ENCODE measurements at places on chromosomes 11 and 22.

- DNase-seq: no peak
Measured at GRCh38 chr11:125170001-125170509, 5.5 kb downstream of the PKNOX2 start.

DNA sequence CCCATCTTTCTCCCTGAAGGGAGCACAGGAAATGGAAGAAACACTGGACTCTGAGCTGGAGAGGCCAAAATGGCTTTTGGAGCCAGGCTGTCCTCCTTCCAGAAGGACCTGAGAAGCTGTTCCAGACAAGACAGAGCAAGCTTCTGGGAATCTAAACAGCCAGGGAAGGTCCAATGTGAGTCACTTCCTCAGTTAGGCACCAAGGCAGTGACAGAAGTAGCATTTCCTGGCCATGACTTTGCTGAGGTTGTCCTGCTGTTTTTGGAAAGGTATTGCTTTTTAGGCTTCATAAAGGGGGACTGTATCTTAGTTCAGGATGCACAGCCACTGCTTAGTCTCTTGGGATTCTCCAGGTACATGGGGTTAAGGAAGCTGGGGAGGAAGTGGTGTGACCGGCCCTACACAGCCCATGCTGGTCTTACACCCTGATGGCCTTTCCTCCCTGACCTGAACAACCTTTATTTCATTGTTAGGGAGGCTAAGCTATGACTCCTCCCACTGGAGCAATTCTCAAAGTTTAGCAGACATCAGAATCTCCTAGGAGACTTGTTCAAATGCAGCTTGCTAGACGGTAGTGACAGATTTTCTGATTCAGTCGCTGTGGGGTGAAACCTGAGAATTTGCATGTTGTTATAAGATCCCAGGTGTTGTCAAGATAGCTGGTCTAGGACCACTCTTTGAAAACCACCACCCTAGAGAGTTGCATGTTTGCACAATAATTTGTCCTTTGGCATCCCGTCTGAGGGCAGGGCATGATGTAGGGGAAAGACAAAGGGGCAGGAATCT, 6.8 kb upstream of the INSC start:
- no peak for DNase-seq

- no peak for DNase-seq
Measured at GRCh38 chr22:26642465-26643417, 14.6 kb upstream of the MIAT start.

- no peak for DNase-seq
Measured at GRCh38 chr11:84899740-84900139, 727.4 kb downstream of the DLG2 start.

DNA sequence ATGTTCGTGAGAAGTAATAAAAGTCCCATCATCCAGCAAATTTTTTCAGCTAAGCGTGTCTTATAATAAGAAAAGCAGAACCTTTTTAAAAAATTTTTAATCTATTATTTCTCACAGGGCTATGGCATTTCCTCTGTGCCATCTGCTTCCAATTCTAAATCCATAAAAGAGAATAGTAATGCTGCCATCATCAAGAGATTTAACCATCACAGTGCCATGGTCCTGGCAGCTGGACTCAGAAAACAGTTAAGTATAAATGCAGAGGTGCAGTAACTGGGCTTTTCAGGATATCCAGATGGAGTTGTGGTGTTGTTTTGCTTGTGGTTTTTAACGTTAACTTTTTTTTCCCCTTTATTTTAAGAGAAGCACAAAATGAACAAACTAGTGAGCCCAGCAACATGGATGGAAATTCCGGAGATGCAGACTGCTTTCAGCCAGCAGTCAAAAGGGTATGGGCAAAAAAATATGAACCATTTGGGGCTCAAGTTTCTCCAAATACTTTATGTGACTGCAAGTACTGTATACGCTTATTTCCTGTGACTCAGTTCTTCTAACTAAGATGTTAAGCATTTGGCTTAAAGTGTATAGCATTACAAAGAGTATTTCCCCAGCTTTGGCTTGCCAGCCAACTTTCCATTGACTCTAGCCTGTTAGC, 25.2 kb downstream of the GTF2H1 start:
- DNase-seq: no peak

GRCh38 chr22:29115682-29116288, 43.0 kb downstream of the KREMEN1 start:
- no peak for DNase-seq

DNA sequence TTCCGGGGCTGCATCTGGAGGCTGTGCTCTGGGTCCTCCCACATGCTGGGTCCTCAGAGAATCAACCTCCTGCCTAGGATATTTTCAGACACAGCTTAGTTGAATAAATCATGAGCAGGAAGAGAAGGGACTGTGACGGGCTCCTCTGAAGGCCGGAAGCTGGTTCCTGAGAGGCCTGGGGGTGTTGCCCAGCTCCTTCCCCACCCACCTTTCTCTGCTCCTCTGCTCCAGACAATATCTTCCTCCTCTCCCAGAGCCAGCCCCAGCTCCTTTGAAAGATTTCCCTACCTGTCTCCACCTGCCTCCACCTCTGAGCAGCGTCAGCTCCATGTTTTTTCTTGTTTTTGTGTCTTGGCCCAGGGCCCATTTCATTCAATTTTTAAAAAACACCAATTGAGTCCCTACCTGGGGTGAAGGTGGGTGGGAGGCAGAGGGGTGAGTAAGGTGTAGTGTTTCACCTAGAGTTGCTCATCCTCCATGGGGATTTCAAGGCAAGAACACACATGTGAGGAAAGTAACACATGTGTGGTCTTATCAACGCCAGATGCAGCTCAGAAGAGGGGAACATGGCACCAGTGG, 24.8 kb upstream of the THY1 start:
- DNase-seq: no peak

DNA sequence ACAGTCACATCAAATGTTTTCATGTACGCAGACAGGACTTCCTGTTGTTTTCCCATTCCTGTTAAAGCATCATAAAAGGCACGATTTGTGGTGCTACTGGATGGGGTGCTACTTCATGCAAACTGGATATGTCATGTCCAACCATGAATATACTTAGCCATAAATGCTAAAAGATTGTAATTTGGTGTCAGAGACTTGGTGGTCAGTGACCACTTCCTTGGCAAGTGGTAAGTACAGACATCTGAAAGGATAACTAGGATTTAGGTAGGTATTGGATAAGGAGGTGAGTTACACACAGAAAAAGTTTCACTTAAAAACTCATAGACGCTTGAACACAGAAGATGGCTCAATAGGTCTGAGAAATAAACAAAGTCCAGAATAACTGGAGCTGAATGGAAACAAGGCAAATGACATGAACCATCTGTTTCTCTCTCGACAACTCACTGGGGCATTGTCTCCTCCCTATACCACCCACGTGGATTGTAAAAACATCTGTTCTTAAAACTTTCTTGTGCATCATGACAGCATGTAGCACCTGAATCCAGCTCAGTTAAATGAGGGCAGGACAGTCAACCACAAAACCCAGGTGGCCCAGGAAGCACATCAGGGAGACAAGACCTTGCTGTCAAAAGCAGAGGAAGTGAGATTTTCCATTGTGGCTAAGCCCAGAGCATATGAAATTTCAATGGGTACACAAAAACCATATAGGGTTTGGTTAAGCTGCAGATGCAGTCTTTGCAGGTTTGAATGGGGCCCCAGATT, 22.1 kb upstream of the IGLL5 start:
- DNase-seq: no peak

GRCh38 chr11:100562128-100562527, 125.0 kb upstream of the ARHGAP42 start:
- DNase-seq: no peak

- DNase-seq: no peak
Measured at GRCh38 chr11:93249459-93250220, 51.8 kb upstream of the SLC36A4 start.

- DNase-seq: no peak
Measured at GRCh38 chr11:105032495-105032894, 2.4 kb downstream of the CASP1 start.

- no peak for DNase-seq
Measured at GRCh38 chr22:46256358-46256958, 6.4 kb upstream of the CDPF1 start.

- DNase-seq: no peak
Measured at GRCh38 chr11:46291441-46292150, 14.1 kb downstream of the CREB3L1 start.

- DNase-seq: no peak
Measured at GRCh38 chr11:86934926-86935579, 20.1 kb downstream of the FZD4 start.

GRCh38 chr11:102729849-102730815, 5.4 kb upstream of the MMP8 start:
- no peak for DNase-seq

GRCh38 chr22:29702000-29702930, 17.5 kb upstream of the CABP7 start:
- DNase-seq: no peak

DNA sequence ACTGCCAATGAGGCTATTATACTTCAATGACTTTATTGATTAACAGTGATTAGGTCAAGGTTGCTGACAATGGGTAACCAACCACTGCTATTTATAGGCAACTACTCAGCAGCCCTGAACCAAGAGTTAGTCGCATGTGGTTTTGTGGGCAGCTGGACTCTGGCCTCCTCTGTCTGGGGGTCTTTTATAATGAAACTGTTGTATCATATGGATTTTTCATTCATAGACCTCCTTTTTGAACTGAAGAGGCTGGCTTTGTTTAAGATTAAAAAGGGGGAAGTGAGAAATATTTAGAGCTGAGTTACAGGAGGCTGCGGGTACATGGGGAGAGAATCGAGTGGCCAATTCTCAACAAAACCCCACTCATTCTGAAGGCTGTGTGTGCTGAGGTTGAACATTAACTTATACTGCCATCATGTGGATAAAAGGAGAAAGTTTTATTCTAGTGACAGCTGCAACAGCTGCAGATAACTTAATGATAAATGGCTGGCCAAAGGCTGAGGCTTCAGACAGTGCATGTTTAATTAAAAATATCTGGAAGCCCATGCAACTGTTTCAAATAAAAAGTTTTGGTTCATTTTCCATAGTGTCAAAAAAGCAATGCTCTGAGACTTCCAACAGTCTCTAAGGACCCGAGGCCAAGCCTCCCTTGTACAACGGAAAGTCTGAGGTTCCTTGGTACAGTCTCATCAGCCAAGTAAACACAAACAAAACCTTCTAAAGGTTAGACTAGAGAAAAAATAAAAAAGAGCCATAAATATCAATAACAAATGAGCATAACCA, 682.6 kb downstream of the KCNA4 start:
- no peak for DNase-seq

DNA sequence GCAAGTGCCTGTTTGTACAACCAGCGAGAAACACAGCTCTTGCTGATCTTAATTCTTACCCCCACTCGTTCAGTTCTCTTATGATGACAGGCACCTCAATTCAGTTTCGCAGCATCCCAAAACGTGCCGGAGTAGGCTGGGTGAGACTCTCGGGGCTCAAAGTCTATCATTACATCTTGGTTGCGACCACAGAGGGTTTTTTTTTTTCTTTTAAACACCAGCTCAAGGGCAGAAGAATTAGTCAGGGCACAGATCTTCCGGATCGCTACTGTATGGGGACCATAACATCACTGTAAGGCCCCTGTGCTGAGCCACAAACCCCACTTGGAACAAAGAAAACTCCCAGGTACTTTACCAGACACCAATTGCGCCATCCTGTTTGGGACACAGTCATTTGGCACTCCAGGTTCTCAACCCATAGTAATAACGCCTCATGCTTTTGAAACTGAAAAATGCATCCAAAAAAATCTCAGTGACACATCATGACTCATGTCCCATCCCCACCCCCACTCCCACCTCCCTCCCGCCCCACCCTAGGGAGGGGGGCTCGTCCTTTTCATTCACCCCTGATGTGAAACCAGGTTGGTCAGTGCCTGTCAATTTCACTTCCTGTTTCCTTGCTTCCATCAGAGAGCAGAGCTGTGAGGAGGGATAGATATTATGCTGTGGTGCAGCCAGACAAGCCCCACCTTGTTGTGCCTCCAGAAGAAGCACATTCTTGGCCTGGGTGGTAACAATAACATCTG, 41.0 kb upstream of the CD5 start:
- no peak for DNase-seq

GRCh38 chr11:93054881-93055280, 85.4 kb downstream of the MTNR1B start:
- no peak for DNase-seq

DNA sequence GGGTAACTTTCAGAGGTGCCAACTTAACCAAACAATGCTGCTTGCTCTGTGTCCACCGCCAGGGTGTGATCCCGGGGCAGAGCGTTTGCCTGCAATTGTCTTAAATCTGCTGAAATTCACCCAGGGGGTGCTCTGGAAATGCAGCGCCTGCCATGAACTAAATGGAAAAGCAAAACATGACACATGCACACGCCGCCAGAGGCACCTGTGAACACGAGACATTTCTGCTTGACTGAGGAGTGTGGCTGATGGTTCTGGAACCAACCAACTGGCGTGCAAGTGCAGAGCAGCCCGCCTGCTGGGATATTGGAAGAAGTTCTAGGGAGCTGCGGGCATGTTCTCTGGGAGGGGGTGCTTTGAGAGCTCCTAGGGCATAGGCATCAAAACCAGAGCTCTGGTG, 30.4 kb downstream of the DSCAML1 start:
- no peak for DNase-seq

DNA sequence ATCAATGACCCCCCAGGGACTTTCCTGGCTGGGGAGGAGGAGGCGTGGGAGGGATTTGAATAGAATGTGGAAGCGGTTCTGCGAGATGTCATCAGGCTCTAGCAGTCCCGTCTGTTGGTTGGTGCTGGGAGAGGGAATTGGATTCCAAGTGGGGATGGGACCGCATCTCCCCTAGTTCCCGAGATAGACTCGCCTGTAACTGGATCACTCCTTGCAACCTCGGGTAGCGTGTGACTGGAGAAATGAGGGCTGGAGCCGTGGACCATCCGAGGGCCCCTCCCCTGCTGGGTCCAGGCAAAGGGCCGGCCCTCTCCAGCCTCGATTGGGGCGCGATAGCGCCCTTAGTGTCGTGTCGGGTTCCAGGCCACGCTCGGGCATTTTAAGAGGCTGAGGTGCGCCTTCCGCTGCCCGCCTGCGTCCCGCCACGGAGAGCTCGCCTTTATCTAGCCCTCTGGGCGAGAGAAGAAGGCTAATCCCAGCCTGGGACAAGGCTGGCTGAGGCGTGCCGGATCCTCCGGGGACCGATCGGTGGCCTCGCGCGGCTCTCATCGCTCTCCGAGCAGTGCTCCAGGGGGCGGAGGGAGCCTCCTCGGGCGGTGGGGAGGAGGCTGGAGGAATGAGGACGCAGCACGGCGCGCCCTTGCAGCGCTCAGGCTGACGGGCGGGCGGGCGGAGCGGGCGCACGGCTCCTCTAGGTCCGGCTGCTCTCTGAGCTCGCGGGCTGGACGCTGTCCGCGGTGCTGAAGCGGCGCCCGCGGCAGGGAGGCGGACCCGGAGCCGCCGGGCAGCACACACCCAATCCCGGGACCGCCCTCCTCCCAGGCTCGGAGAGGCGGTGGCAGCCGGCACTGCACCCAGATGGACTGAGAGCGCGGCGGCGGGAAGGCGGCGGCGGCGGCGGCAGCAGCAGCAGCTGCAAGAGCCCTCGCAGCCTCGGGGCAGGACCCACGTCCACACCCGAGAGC, 107.8 kb downstream of the OSBP2 start:
- peak; percentile 65 for DNase-seq

GRCh38 chr11:126421271-126421671, 65.8 kb downstream of the ST3GAL4 start:
- no peak for DNase-seq

Measured in NCI-H510A (cell line).